ENCODE measurements at places on chromosomes 12 and 14. TPM values are rescaled to one million over a fixed set of nuclear protein-coding genes. Genes with fewer than 3 reads are reported as not detected.

The CATSPERB gene
- total RNA-seq = not detected

The ZDHHC22 gene
- total RNA-seq = under 0.01 TPM

The KLRC3 gene
- not detected for total RNA-seq

The LRCOL1 gene
- 2.5 TPM for total RNA-seq
